ENCODE measurements at places on chromosomes 4 and X.

DNA sequence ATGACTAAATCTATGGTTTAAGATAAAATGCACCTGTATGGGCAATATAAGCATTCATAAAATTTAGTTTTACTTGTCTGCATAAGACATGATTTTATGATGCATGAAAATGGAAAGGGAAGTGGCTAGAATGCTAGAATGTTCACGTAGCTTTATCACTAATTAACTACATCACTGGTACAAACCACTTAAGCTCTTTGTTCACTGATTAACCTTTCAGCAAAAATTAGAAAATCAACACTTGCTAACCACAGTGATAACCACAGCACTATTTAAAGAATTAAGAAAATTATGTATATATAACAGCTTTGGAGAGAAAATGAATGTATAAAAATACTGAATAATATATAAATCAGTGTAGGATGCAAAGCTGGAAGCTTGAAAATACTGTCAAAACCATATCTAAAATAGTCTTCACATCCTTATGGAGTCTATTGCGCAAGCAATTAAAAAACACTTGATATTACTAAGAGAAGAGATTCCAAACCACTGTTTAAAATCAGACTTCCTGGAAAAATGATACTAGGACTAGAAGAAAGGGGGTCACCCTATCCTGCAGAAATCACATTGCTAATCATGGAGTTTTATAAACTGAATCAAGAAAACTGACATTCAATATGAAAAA lies 51.9 kb downstream of the EFHC2 start:
- no peak for DNase-seq

- no peak for DNase-seq
These were observed 31.9 kb downstream of the CASP6 start for GRCh38 chr4:109671350-109671749.

DNA sequence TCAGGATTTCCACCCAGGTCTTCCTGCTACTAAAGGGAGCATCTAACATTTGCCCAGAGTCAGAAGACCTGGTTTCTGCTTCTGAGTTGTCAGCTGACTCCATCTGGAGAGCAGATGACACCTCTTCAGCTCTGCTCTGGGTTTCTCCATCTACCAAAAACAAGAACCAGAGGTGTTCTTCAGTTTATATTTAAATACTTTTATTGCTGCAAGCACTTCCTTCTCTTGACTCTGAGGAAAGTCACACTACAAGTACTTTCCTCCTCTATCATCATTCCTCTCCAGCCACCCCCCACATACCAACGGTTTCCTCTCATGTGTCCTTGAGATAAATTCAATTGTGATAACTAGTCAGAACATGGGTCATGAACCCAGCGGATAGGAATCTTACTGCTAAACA lies 88.4 kb downstream of the PPP3CA start:
- no peak for DNase-seq

- DNase-seq: no peak
These were observed 645.5 kb downstream of the ANKRD50 start for GRCh38 chr4:124067046-124067445.

GRCh38 chr4:159271856-159272255 lies 169.0 kb downstream of the RAPGEF2 start:
- no peak for DNase-seq

GRCh38 chr4:87204559-87204958 lies 15.9 kb downstream of the KLHL8 start:
- no peak for DNase-seq

Data from SK-N-MC (cell line).